CD4-positive, alpha-beta T cell treated with Interleukin-10 for 1 hour (primary cell): ENCODE measurements at places on chromosomes 3 and 15.

DNA sequence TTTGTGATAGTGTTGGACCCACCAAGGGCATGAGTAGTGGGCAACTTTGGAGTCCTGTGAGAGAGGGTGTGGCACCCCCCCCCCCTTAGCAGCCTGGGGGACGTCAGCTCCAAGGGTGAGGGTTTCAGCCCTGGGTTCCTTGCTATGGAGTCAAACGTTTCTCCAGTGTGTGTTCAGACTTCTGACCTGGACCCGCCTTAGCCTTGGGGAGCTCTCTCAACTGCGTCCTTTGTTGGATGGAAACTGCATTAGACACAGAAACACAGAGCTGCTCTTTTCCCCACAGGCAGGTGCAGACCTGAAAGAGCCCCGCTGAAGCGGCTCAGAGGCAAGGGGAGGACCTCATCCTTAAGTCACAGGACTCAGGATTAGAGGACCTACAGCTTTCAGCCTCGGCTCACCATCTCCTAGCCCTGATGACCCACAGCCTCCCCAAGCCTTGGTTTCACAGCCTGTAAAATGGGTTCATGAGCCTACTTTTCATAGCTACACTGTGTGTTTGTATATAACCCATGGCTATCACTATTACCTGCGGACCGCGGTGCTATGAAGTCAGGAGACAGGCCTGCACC, 19.9 kb downstream of the ZNF710 start:
- DNase-seq, result no peak

- DNase-seq, result no peak
These were observed 227.6 kb downstream of the ADAMTS9 start for GRCh38 chr3:64460141-64460730.

DNA sequence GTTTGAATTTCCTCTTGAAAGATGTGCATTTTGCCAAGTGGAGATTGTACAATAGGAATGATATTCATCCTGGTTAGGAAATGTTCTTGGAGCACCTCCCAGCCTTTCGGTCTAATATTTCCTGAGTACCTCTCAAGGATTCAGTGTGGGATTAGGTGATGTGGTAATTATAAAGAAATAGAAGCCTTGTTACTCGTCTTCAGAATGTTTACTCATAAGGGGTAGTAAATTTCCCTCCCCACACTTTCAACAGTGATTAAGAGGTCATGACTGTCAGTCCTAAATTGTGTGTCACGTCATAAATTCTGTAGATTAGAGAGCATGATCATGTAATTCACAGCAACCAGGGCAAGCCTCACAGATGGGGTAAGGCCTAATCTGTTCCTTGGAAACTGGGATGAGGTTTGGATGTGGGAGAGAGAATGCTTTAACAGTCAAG, 633.1 kb upstream of the TBL1XR1 start:
- no peak for DNase-seq

GRCh38 chr3:138165061-138165460, 9.7 kb downstream of the DBR1 start:
- DNase-seq, result no peak

DNA sequence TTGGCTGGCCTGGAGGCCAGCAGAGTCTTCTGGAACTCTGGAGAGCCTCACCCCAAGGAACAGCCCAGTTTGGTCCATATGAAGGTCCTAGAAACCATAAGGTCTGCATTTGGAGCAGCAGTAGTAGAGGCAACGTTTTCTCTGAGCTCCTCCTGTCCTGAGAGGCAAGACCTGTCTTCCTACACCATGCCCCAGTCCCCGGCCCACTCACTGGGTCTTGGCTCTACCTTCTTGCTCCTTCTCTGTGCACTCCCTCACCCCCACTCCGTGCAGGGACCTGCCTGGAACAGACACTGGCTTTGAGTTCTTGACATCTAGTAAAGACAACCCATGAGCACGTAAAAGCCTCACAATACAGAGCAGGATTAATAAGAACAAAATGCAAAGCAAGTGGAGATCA, 76.6 kb downstream of the CHRD start:
- DNase-seq, result no peak

GRCh38 chr3:108175352-108175751, 46.9 kb downstream of the IFT57 start:
- DNase-seq, result no peak

- no peak for DNase-seq
These were observed 860.3 kb upstream of the SEMA6D start for GRCh38 chr15:46856839-46857502.

GRCh38 chr15:85494048-85494777, 113.8 kb downstream of the AKAP13 start:
- no peak for DNase-seq

DNA sequence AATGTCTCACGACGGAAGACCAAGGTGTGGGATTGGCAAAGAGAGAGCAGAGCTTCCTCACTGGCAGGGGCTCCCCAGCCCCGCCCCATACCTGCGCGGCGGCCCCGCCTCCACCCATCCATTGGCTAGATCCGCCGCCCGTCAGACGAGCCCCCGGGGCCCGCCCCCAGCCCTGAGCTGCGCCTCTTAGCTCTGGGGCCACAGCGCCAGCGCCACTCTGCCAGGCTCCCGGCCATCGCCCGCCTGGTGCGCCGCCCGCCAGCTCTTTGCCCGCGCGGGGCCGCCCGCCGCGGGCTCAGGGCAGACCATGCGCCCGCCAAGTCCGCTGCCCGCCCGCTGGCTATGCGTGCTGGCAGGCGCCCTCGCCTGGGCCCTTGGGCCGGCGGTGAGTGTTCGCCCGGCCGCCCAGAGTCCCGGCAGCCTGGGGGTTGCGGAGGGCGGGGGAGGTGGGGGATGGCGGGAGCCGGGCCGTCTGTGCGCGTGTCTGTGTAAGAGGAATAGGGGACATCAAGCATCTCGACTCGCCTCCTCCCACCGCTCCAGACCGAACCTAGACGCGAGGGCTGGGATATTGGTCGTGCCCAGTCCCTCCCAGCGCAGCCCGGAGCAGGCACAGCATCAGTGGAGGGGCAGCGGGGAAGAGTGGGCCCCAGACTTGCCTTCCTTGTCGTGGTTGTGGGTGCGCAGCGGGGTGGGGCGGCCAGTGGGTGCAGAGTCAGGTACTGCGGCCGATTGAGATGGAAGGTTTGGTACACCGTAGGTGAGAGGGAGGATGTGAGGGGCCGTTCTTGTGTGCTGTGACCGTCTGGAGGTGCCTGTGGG, at the start of gene VIPR1:
TSS of gene VIPR1 (plus strand) at position 215 of the 822 bp plus-strand sequence. CDS start at position 308, 93 bp downstream.
- DNase-seq, result peak; percentile 95

GRCh38 chr3:52175416-52176179, 21.4 kb upstream of the POC1A start:
- DNase-seq, result no peak

DNA sequence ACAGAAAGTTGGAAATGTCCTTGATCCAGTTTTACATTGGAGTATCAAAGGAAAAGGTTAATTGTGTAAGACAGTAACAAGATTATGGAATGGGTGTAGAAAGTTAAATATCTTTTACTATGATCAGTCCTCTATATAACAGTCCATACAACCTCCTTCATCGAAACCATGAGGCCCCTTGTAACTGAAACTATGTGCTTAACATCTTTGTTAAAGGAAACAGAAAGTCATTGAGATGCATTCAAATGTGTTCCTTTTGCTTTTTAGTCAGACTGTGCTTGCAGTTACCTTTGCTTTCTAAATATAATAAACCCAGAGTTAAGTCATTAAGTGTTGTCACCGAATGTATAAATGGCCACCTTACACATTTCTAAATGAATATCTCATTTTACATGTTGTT, 1298.5 kb downstream of the ROBO2 start:
- DNase-seq, result no peak

GRCh38 chr15:98443526-98443925, 204.8 kb upstream of the IGF1R start:
- DNase-seq, result no peak

DNA sequence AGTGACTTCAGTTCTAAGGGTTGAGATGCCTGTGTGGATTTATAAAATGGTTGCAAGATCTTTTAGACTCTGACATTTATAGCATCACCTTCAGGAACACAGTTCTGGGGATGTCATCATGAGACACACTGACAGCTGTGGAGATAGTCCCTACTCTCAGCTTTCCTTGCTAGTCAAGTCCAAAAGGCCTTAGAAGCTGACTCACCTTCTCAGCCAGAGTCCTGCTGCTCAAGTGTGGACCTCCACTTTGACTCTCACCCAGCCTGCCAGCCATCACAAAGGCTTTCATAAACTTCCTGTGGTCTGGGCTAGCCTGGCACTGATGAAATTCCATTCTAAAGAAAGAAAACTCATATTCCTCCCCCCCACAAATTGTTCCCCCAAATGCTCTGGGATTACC, 44.8 kb downstream of the TMEM39A start:
- DNase-seq, result no peak

DNA sequence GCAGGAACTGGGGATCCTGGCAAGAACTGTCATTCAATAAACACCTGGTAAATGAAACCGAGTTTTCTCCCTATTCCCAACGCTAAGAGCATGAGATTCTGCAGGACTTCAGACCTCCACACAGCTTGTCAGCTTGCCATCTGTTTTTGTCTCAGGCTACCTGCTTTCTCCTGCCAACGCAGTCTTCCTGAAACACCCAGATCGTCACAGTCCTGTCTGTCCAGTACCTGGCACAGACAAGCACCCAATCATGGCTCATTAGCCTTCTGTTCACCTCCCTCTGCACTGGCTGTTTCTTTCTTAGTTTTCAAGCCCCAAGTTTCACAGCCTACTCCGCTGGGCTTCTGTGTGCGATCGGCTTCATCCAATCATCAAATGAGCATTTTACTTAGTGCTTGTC, 5.0 kb downstream of the SLC12A8 start:
- no peak for DNase-seq

- no peak for DNase-seq
These were observed 22.0 kb downstream of the TMEM158 start for GRCh38 chr3:45204136-45204535.

DNA sequence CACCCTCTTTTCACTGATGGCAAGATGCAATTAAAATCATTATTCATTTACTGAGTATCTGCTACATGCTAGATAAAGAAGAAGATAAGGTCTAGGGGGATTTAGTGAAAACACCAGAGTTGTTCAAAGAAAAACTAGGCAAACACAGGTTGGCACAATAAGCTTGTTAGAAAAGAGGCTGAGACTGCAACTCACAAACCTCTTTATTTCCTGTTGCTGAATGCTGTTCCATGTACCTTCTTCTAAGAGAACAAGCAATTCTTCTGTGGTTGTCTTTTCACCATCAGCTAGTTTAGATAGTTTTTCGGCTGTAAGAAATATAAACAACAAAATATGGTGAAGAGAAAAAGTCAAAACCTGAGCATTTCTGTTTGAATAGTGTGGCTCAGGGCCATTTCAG, 61.1 kb downstream of the EIF3J start:
- DNase-seq, result no peak

- no peak for DNase-seq
These were observed 200.9 kb downstream of the ATP8B4 start for GRCh38 chr15:49918121-49918520.

DNA sequence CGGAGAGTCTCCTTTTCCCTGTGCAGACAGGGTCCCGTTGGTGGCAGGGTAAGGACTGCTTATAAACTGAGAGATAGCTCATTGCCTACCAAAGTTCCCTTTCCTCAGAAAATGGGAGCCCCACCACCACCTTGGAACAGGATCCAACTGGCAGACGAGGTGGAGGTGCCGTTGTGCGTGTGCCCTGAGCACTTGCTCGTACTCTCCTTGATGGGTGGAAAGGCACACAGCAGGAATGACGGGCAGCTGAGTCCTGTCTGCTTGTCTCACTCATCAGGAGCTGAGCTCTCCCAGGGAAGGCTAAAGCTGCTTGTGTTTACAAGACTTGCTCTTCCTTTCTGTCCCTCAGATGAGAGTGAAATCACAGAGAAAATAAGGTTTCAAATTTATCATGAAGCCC, 60.7 kb downstream of the B3GNT5 start:
- no peak for DNase-seq
